ENCODE measurements at places on chromosomes 7 and 10.

GRCh38 chr7:7772397-7772821 is 54.0 kb upstream of the RPA3 start:
- peak; percentile 41 for DNase-seq

- no peak for DNase-seq
These were observed 48.4 kb downstream of the ASB13 start for GRCh38 chr10:5618042-5618441.

- no peak for DNase-seq
These were observed 1.9 kb downstream of the DGKI start for GRCh38 chr7:137844677-137845425.

- no peak for DNase-seq
These were observed 5.6 kb upstream of the PALD1 start for GRCh38 chr10:70472799-70473454.

GRCh38 chr10:59704630-59705029 is 5.0 kb downstream of the SLC16A9 start:
- no peak for DNase-seq

DNA sequence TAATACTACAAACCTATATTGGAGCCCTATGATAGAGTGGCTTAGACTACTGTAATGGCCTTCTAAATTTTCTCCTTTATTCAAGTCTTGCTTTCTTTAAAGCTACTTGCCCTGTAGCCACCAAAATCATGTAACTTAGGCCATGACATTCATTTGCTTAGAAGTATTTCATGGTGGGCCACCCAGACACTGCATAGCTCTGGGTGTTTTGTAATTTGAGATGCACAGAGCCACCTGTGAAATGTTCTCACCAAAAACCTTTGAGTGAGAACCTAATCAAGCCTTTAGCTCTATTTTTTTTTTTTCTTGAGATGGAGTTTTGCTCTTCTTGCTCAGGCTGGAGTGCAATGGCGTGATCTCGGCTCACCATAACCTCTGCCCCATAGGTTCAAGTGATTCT is 133.6 kb downstream of the RNF216 start:
- DNase-seq: no peak

- DNase-seq: peak; percentile 66
These were observed 53.0 kb upstream of the SEMA3A start for GRCh38 chr7:84247591-84247990.

DNA sequence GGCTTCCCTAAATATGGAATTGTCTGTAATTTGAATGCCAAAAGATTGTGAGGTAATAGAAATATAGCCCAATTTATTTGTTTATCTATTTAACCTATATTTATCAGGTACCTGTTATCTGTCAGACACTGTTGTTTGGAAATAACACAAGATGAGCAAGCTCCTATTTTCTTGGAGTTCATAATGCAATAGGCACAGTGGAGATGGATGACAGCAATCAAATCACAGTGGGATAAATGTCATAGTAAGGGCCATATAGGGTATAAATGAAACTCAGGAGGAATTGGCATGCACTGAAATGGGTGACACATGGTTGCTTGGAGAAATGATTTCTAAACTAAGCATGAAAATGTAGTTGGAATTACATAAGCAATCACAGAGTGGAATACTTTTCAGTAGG is 761.8 kb upstream of the MBL2 start:
- no peak for DNase-seq

- DNase-seq: peak; percentile 92
These were observed 27.8 kb downstream of the STN1 start for GRCh38 chr10:103890194-103890658.

GRCh38 chr10:43109671-43110249 is 28.5 kb upstream of the CSGALNACT2 start:
- DNase-seq: no peak

DNA sequence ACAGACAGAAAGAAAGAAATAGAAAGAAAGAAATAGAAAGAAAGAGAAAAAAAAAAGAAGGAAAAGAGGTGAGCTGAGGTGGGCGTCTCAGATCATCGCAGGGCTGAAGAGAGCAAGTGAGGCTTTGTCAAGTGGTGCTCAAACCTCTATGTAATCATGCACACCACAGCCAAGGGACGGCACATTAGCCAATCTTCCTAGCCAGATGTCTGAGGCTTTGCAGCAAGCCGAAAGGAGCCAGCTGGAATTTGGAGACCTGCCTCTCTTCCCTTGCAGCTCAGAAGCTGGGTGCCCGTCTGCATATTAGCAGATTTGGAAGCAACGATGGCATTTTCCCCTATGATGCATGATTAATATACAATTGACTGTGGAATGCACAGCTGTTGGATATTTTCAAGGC is 52.5 kb downstream of the ADRA2A start:
- DNase-seq: no peak

- peak; percentile 56 for DNase-seq
These were observed 387.5 kb downstream of the CCSER2 start for GRCh38 chr10:84715911-84716310.

DNA sequence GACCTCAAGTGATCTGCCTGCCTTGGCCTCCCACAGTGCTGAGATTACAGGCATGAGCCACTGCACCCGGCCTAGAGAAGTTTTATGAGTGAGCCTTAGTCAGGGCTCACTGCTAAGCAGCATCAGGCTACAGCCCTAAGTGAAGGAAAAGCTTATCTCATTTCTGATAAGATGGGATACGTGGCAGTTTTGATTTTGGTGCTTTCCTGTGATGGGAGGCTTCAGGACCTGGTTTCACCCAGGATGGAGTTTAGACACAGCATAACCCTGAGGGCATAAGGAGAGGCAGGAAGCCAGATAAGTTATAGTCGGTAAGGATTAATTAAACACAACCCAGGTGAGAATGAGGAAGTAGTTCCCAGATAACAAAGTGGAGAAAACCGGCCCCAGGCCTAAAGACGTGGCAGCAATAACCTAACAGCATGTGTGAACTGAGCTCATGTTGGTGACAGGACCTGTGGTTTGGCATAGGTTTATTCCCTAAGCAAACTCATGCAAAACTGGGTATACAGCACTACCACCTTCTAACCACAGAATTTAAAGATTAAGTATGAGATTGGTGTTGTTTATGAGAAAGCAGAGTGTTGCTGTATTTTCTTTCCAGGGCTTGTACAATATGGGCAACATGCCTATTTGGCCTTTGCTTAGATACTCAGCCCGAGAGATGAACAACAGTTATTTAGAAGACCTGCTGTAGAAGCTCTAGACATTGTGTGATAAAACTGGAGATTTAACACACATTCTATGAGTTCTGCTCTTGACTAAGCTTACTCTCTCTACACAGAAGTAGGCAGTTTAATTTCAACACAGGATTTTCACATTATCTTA is 119.4 kb downstream of the COL28A1 start:
- DNase-seq: peak; percentile 68

DNA sequence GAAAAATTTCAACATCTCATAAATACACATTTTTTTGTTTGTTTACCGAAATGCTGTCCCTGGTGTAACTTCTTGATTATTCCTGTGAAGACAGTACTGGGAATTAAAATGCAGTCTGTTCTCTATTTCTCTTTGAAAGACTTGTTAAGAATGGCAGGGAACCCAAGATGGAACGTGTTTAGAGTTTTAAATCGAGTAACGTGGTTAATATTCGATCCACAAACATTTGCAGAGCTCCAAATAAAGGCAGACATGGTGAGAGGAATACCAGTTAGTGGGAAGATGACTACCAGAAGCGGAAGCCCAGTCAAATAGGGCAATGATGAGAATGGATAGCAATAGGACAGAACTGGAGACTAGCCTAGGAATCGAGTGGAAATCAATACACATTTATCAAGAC is 6.7 kb downstream of the PON3 start:
- DNase-seq: no peak

DNA sequence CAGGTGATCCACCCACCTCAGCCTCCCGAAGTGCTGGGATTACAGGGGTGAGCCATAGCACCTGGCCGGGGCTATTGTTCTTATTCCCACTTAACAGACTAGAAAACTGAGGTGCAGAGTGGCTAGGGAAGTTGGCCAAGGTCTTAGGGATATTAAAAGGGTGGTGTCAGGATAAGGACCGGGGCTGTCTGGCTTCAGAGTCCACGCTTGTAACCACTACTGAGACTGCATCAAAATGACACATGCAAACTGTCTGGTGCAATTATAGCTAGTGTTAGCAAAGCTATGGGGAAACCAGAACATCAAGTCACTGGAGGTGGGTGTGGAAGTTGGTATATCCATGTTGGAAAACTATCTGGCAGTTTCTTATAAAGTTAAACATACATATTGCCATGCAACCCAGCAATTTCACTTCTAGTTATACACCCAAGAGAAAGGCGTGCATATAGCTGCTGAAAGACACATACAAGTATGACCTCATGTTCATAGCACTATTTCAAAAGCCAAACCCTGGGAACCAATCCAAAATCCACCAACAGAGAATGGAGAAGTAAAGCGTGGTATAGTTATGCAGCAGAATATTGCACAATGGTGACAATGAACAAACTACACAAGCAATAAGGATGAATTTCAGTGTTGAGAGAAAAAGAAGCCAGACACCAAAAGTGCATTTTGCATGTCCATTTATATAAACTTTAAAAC is 33.9 kb upstream of the EEPD1 start:
- DNase-seq: peak; percentile 28

- DNase-seq: no peak
These were observed 232.1 kb upstream of the LYZL1 start for GRCh38 chr10:29056729-29057128.
